ENCODE measurements at places on chromosomes 5 and 9. TPM values are rescaled to one million over a fixed set of nuclear protein-coding genes. Genes with fewer than 3 reads are reported as not detected.

GFI1B gene
- not detected for total RNA-seq

FAM169A gene
- 0.17 TPM for total RNA-seq

PCDHGC4 gene
- total RNA-seq: 6.0 TPM

KCNIP1 gene
- total RNA-seq: not detected

TYRP1 gene
- total RNA-seq: not detected

IFNE gene
- total RNA-seq: 11.2 TPM

FGF10 gene
- total RNA-seq: 7.3 TPM

ZNF367 gene
- 0.99 TPM for total RNA-seq

STKLD1 gene
- total RNA-seq: 1.2 TPM

TMEM174 gene
- total RNA-seq: not detected

PARP8 gene
- total RNA-seq: 16.3 TPM

GDNF gene
- 1.2 TPM for total RNA-seq

GRIN1 gene
- 0.15 TPM for total RNA-seq

DCAF10 gene
- total RNA-seq: 31.3 TPM

KIF27 gene
- total RNA-seq: 3.8 TPM

SVEP1 gene
- total RNA-seq: 150 TPM

SNAPC3 gene
- total RNA-seq: 46.4 TPM

PCDHA4 gene
- total RNA-seq: 0.29 TPM

PCDHA9 gene
- under 0.01 TPM for total RNA-seq

ARHGEF37 gene
- total RNA-seq: 2.2 TPM

FBP2 gene
- not detected for total RNA-seq

CD72 gene
- 2.0 TPM for total RNA-seq

CDX1 gene
- total RNA-seq: 0.17 TPM

PCDHGA10 gene
- 14.7 TPM for total RNA-seq

GFPT2 gene
- 44.7 TPM for total RNA-seq

VAV2 gene
- total RNA-seq: 19.4 TPM

SPATA31D4 gene
- not detected for total RNA-seq

MYOZ3 gene
- 1.5 TPM for total RNA-seq

QRFP gene
- total RNA-seq: not detected

CCT5 gene
- total RNA-seq: 516 TPM

PIP5K1B gene
- not detected for total RNA-seq

OBP2B gene
- total RNA-seq: not detected

MAN1B1 gene
- 113 TPM for total RNA-seq

FAM78A gene
- total RNA-seq: 0.29 TPM

IFNK gene
- not detected for total RNA-seq

TRIM23 gene
- 25.0 TPM for total RNA-seq

TMCO6 gene
- total RNA-seq: 12.5 TPM

ORM2 gene
- total RNA-seq: not detected

PDE6A gene
- total RNA-seq: not detected

IL12B gene
- not detected for total RNA-seq

PCDHGA3 gene
- total RNA-seq: 2.6 TPM

SLC12A7 gene
- total RNA-seq: 21.0 TPM

SGTB gene
- total RNA-seq: 12.6 TPM

SOHLH1 gene
- total RNA-seq: not detected

DAPK1 gene
- 10.3 TPM for total RNA-seq

BARHL1 gene
- not detected for total RNA-seq

CRHBP gene
- total RNA-seq: 3.5 TPM

FCN1 gene
- total RNA-seq: not detected

CER1 gene
- total RNA-seq: not detected

IRX2 gene
- total RNA-seq: 2.0 TPM

OR1L4 gene
- total RNA-seq: not detected

ZNF608 gene
- 13.4 TPM for total RNA-seq

TAF1L gene
- under 0.01 TPM for total RNA-seq

ADGRD2 gene
- total RNA-seq: not detected

Measured in smooth muscle cell of trachea (primary cell).